ENCODE measurements at places on chromosomes 11 and 22. TPM values are rescaled to one million over a fixed set of nuclear protein-coding genes. Genes with fewer than 3 reads are reported as not detected.

NRGN gene
- 6.6 TPM for total RNA-seq

ROBO3 gene
- total RNA-seq = 5.3 TPM

SAA4 gene
- not detected for total RNA-seq

PRG3 gene
- total RNA-seq = not detected

HORMAD2 gene
- total RNA-seq = not detected

C11orf52 gene
- not detected for total RNA-seq

FGF3 gene
- total RNA-seq = not detected

ACR gene
- total RNA-seq = not detected

ANO1 gene
- total RNA-seq = not detected

PRODH gene
- total RNA-seq = not detected

SLC22A6 gene
- not detected for total RNA-seq

FGF4 gene
- total RNA-seq = not detected

KCNQ1OT1 gene
- total RNA-seq = 0.44 TPM

GRCh38 chr11:85705800-85706199 lies 19.8 kb upstream of the CCDC89 start:
- peaks cover under 1% of the 10 kb centered on the region for H3K4me1 ChIP-seq
- H3K27ac ChIP-seq = no peak overlapping the region
- H3K27me3 ChIP-seq = no peaks in the 10 kb centered on the region

GRCh38 chr11:12008790-12009616 lies 577 bp upstream of the DKK3 start:
- H3K4me3 ChIP-seq = peak overlapping the region; percentile 56
- peaks cover 5% of the 10 kb centered on the region for H3K4me1 ChIP-seq
- H3K27ac ChIP-seq = no peak overlapping the region
- H3K36me3 ChIP-seq = no peaks in the 10 kb centered on the region
- DNase-seq = no peak
- H3K27me3 ChIP-seq = peaks cover 87% of the 10 kb centered on the region

GRCh38 chr22:44813416-44813815 lies 61.0 kb downstream of the ARHGAP8 start:
- no peaks in the 10 kb centered on the region for H3K36me3 ChIP-seq
- H3K4me1 ChIP-seq = no peaks in the 10 kb centered on the region
- H3K27me3 ChIP-seq = no peaks in the 10 kb centered on the region
- DNase-seq = no peak
- H3K4me3 ChIP-seq = no peak overlapping the region

DNA sequence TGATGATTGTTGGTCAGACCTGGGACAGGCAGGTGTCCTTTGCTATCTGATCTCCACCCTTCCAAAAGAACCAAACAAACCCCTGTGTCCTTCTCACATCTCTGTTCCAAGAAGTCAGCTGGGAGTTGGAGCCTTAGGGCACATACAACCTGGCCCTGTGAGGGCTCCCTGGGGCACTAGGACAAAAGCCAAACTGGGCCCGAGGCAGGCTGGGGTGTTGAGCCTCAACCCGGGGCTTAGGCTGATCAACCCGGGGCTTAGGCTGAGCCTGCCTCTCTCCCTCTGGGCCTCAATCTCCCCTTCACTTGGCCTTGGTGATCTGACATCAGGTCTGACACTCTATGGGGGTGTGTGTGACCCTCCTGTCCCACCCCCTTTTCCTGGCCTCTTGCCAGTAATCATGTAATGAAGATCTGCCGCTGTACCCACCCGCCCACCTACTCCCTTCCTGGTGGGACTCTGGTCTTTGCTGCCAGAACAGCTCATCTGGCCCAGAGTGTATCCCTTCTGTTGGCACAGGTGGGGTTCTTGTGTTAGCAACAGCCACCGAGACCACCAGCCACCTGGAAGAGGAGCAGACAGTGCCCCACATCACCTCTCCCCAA lies 22.8 kb upstream of the UVRAG start:
- no peak for DNase-seq
- no peaks in the 10 kb centered on the region for H3K4me1 ChIP-seq
- H3K27ac ChIP-seq = no peak overlapping the region
- H3K27me3 ChIP-seq = no peaks in the 10 kb centered on the region

DNA sequence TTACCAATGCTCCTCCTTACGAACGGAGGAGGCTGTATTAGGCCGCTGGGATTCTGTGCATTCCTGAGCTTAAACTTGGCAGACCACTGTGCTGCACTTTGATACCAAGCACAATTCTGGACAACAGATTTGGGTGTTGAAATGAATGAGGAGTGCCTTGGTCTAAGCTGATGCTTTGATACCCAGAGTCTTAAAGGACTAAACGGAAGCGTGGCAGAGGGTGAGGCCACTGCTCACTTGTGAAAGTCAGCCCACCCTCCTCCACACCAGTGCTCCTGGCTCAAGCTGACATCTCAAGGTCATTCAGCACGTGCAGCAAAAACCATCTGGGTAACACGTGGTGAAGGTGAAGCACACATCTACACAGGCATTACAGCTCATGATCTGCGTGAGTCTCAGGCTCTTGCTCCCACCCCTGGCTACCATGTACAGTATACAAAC lies 85.9 kb downstream of the MICAL3 start:
- H3K4me3 ChIP-seq = no peak overlapping the region
- no peaks in the 10 kb centered on the region for H3K27me3 ChIP-seq
- peaks cover 6% of the 10 kb centered on the region for H3K36me3 ChIP-seq
- H3K4me1 ChIP-seq = peaks cover 4% of the 10 kb centered on the region

DNA sequence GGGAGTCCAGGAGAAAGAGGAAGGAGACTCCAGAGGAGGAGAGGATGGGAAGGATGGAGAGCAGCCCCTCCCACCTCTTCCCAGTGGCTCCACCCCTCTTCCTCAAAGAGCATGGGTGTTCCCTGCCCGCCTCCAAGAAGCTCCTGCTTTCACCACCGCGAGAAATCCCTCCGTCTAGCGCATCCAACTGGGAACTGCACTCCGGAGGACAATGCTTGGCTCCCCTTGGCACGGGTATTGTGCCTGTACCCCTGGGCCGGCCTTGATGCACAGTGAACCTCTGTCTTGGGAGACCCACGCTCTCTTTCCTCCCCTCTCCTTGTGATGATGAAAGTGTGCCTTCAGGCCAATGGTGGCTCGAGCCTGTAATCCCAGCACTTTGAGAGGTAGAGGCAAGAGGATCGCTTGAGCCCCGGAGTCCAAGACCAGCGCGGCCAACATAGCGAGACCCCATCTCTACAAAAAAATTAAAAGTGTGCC lies 14.9 kb upstream of the ADA2 start:
- no peak overlapping the region for H3K4me3 ChIP-seq
- H3K27ac ChIP-seq = no peak overlapping the region
- DNase-seq = no peak

GRCh38 chr11:118639899-118640298 lies 32.5 kb downstream of the PHLDB1 start:
- no peak overlapping the region for H3K4me3 ChIP-seq
- H3K27me3 ChIP-seq = peaks cover 3% of the 10 kb centered on the region
- no peaks in the 10 kb centered on the region for H3K36me3 ChIP-seq
- H3K27ac ChIP-seq = no peak overlapping the region
- H3K4me1 ChIP-seq = no peaks in the 10 kb centered on the region
- DNase-seq = no peak

DNA sequence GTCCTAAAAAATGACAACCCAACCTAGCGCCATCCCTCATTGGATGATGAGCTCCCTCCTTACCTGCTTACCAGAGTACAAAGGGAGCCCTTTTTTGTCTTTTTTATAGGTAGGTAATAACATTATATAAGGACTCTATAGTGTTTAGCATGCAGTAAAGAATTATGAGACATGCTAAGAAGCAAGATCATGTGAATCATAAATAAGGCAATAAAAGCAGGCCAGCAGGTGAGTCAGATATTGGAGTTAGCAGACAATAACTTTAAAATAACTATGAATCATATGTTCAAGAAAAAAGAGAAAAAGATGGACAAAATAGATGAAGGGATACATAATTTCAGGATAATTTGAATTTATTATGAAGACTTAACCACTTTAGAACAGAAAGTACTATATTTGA lies 81.5 kb downstream of the GRK3 start:
- no peaks in the 10 kb centered on the region for H3K27me3 ChIP-seq
- no peak overlapping the region for H3K27ac ChIP-seq
- H3K4me3 ChIP-seq = no peak overlapping the region
- peaks cover 35% of the 10 kb centered on the region for H3K36me3 ChIP-seq

GRCh38 chr11:17917556-17917955 lies 95.3 kb downstream of the SERGEF start:
- H3K27me3 ChIP-seq = no peaks in the 10 kb centered on the region
- no peak overlapping the region for H3K27ac ChIP-seq
- peaks cover 2% of the 10 kb centered on the region for H3K36me3 ChIP-seq
- peaks cover 5% of the 10 kb centered on the region for H3K4me1 ChIP-seq

DNA sequence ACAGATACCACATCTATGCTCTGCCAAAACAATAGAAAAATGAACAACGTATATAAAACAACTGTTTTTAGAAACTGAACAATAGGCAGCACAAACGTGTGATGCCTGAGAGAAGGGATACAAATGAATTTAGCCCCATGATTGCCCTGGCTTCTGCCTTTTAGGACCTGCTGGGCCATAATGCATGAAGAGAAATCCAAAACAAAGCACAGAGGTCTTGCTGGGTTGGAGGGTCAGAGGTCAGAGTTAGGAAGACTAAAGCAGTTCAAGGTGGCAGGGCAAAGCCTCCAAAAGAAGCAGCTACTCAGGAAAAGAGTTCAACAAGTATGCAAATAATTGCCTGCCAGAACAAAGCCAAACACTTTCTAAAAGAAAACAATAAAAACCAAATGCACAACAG lies 138.5 kb downstream of the TTC28 start:
- H3K4me3 ChIP-seq = no peak overlapping the region
- no peak overlapping the region for H3K27ac ChIP-seq
- DNase-seq = no peak
- H3K27me3 ChIP-seq = peaks cover 9% of the 10 kb centered on the region
- no peaks in the 10 kb centered on the region for H3K36me3 ChIP-seq
- no peaks in the 10 kb centered on the region for H3K4me1 ChIP-seq

- DNase-seq = no peak
- H3K4me1 ChIP-seq = no peaks in the 10 kb centered on the region
- H3K27ac ChIP-seq = no peak overlapping the region
- no peaks in the 10 kb centered on the region for H3K27me3 ChIP-seq
Observed at GRCh38 chr11:109236188-109236587, 185.8 kb upstream of the C11orf87 start.

- H3K4me3 ChIP-seq = no peak overlapping the region
- H3K36me3 ChIP-seq = no peaks in the 10 kb centered on the region
- H3K27ac ChIP-seq = no peak overlapping the region
Observed at GRCh38 chr11:98029832-98030231, 990.9 kb upstream of the CNTN5 start.

- no peak overlapping the region for H3K4me3 ChIP-seq
- no peaks in the 10 kb centered on the region for H3K4me1 ChIP-seq
- DNase-seq = no peak
- no peaks in the 10 kb centered on the region for H3K36me3 ChIP-seq
- H3K27me3 ChIP-seq = no peaks in the 10 kb centered on the region
Observed at GRCh38 chr11:9992306-9992705, 301.7 kb downstream of the SBF2 start.

GRCh38 chr11:50071584-50072225 lies 39.0 kb downstream of the OR4C45 start:
- H3K4me3 ChIP-seq = no peak overlapping the region
- no peaks in the 10 kb centered on the region for H3K36me3 ChIP-seq
- H3K27me3 ChIP-seq = no peaks in the 10 kb centered on the region
- DNase-seq = no peak
- no peaks in the 10 kb centered on the region for H3K4me1 ChIP-seq

DNA sequence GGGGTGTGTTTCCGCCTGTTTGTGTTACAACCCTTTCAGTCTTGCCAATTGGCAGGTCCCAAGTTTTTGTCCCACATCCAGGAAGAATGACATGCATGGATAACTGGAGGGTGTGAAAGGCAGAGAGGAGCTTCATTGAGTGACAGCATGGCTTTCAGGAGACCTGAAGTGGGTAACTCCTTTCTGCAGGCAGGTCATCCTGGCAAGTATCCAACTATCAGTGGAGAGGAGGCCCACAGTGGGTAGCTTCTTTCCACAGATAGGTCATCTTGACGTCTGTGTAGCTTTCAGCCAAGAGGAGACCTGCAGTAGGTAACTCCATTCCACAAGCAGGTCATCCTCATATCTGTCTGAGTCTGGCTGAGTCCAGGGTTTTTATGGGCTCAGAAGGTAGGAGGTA lies 1268.8 kb upstream of the CNTN5 start:
- no peaks in the 10 kb centered on the region for H3K27me3 ChIP-seq
- no peak for DNase-seq
- no peaks in the 10 kb centered on the region for H3K36me3 ChIP-seq
- H3K4me1 ChIP-seq = no peaks in the 10 kb centered on the region
- H3K4me3 ChIP-seq = no peak overlapping the region

DNA sequence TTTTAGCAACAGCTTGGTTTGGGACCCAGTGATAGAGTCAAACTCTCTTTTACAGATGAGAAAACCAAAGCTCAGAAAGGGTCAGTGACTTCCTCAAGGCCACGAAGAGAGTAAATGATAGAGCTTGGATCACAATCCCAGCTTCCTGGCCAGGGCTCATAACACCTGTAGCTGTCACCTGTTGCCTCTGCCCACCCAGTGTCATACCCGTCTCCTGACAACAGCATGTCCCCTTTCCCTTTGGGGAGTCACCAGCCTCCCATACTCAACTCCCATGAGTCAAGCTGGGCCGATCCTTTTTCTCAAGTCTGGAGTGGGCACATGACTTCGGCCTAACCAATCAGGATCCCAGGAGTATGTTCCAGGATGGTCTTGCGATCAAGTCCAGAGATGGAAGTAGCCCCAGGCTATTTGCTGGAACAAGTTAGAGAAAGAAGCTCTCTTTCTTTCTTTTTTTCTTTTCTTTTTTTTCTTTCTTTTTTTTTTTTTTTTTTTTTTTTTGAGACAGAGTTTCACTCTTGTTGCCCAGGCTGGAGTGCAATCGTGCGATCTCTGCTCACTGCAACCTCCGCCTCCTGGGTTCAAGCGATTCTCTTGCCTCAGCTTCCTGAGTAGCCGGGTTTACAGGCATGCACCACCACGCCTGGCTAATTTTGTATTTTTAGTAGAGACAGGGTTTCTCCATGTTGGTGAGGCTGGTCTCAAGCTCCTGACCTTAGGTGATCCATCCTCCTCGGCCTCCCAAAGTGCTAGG lies 27.8 kb upstream of the MYH9 start:
- no peak overlapping the region for H3K4me3 ChIP-seq
- H3K27me3 ChIP-seq = no peaks in the 10 kb centered on the region
- peaks cover 42% of the 10 kb centered on the region for H3K4me1 ChIP-seq

DNA sequence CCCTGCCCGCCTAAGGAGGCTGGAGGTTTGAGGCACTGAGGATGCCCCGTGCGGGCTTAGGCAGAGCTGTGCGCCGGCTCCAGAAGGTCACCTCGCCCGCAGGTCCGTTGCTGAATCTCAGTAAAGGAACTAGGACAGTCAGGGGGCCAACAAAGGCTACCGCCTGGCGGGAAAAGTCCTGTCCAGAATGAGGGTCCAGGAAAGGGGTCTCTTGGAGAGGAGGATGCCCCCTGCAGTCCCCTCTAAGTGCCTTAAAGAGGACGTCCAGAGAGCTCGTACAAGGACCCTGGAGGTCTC lies 548 bp downstream of the PVALB start:
- no peaks in the 10 kb centered on the region for H3K36me3 ChIP-seq
- no peak overlapping the region for H3K27ac ChIP-seq
- peaks cover 85% of the 10 kb centered on the region for H3K27me3 ChIP-seq
- H3K4me1 ChIP-seq = peaks cover 3% of the 10 kb centered on the region
- H3K4me3 ChIP-seq = no peak overlapping the region

- no peaks in the 10 kb centered on the region for H3K36me3 ChIP-seq
- peaks cover 17% of the 10 kb centered on the region for H3K27me3 ChIP-seq
- no peak overlapping the region for H3K4me3 ChIP-seq
- no peak overlapping the region for H3K27ac ChIP-seq
- H3K4me1 ChIP-seq = no peaks in the 10 kb centered on the region
Observed at GRCh38 chr11:133887692-133888332, 42.5 kb upstream of the SPATA19 start.

- H3K36me3 ChIP-seq = no peaks in the 10 kb centered on the region
- peak; percentile 60 for DNase-seq
- H3K27me3 ChIP-seq = peaks cover 20% of the 10 kb centered on the region
- no peak overlapping the region for H3K4me3 ChIP-seq
- no peak overlapping the region for H3K27ac ChIP-seq
Observed at GRCh38 chr11:19394525-19395016, 153.8 kb upstream of the E2F8 start.
